ENCODE measurements at places on chromosomes 6 and 20.

- no peak for DNase-seq
These were observed 43.6 kb upstream of the ZBP1 start for GRCh38 chr20:57663681-57664451.

DNA sequence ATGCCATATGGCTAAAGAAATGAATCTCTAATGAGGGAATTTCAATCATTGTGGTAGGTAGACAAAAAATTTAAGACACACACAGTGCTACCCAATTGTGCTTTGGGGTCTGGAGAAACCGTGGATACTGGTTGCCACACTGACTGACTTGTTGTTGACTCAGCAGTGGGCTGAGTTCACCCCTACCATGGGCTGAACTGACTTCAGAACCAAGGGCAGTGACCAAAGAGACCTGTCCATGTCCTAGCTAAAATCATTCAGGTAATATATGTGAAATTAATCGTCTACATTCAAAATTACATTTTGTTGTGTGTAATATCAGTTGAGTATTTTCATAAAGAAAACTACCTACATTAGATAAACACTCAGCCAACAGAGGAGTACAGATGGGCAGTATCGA, 131.6 kb downstream of the PDE7B start:
- DNase-seq = no peak

DNA sequence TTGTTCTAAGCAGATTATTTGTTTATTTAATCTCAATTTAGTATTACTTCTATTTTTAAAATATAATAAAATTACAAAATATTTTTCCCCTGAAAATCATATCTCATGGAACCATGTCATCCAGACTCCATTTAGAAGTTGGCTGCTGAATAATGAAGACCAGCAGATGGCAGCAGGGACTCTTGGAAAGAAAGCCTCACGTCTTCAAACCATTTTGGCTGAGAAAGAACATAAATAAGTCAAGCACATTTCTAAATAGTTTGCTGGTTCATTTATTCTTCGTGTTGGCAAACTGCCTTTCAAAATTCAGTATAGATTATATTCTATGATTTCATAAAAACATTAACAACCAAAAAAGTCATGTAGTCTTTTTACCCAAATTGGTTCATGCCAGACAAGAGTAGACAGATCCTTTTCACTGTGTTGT, 71.7 kb downstream of the RCAN2 start:
- no peak for DNase-seq

DNA sequence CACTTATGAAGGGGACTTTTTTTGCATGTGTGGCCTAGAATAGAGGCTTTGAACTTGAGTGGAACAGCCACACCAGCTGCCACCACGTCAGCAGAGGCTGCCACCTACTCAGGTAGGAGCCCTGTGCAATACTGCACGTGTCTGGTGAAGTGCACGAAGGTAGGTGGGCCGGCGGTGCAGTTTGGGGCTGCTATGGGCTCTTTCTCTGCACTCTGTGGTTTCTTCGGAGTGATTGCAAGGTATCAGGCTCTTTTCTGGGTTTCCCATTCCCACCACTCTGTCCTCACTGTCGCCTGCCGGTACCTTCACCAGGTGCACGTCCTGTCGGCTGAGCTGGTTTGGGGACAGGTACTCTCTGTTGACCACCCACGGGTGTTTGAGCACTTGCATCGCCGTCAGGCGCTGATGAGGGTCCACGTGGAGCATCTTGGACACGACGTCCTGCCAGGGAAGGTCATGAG, 30.8 kb upstream of the MPC1 start:
- DNase-seq = no peak

- no peak for DNase-seq
These were observed 41.2 kb upstream of the REV3L start for GRCh38 chr6:111524252-111524651.

GRCh38 chr6:26392932-26393636, 9.0 kb upstream of the BTN3A1 start:
- DNase-seq = no peak

- no peak for DNase-seq
These were observed 66.4 kb downstream of the UTRN start for GRCh38 chr6:144351379-144352127.

All from osteocyte (in vitro differentiated cells).